Retina (tissue), 1 donor: ENCODE measurements at places on chromosomes 5 and 9.

DNA sequence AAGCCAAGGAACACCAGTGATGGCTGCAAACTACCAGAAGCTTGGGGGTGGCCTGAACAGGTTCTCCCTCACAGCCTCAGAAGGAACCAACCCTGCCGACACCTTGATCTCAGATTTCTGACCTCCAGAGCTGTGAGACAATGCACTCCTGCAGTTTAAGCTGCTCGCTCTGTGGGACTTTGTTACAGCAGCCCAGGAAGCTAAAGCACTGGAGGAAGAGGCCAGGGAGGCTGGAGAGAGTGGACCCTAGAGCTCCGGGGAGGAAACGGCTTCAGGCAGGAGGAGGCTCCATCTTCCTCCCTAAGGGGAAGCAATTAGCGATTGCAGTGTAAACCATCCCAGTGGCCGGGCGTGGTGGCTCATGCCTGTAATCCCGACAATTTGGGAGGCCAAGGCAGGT lies 25.1 kb downstream of the BARX1 start:
- DNase-seq: no peak

DNA sequence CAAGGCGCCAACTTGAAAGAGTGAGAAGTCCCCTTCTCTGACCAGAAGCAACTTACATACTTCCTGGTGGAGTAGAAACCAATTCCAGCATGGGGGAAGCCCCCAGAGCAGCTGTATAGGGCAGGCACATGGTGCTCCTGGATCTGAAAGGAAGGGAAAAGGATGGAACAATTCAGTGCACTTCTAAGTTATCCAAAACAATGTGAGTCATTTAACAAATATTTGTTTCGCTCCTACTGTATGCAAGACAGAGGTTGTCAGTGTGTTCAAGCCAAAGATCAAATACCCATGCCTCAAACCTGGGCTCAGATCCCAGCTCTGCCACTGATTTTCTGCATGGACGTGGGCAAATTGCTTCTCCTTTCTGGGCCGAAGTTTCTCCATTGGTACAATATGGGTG lies 67.1 kb downstream of the LHX2 start:
- DNase-seq: no peak

GRCh38 chr5:89991592-89991991 lies 418.0 kb downstream of the CETN3 start:
- no peak for DNase-seq

GRCh38 chr9:7174884-7175283 lies 417.1 kb downstream of the KDM4C start:
- DNase-seq: no peak

- no peak for DNase-seq
Measured at GRCh38 chr9:32550150-32550561, 2.0 kb upstream of the SMIM27 start.

GRCh38 chr5:151550146-151550545 lies 41.0 kb downstream of the FAT2 start:
- no peak for DNase-seq

- no peak for DNase-seq
Measured at GRCh38 chr5:64958757-64959391, 190.1 kb downstream of the CWC27 start.

DNA sequence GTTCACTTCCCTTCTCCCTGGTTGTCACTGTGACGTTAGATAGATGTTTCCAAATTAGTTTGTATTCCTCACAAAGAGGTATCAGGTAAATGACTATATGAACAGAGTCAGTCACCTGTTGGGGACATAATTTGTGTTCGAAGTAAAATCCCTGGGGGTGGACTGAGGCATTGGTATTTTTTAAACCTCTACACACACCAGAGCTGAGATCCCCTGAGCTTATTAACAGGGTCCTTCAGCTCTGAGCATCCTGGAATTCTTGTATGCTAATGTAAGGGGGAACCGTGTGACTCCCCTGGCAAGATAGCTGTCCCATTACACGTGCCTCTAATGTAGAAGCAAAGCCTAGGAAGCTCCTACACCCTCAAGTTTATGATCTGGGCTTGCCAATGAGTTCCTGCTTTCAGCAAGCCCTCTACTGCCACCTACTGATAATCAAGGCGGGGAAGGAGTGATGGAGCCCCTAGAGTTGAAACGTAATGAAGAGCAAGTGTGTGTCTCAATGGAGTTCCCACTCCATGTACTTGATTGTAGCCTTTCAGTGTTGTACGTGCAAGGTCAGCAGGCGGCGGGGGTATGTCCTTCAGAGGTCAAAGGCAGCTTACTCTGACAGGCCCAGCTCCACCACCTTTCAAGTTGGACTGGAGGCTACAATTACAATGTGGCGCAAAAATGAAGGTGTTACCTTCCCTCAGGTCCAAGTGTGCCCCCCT lies 14.4 kb downstream of the PRKACG start:
- peak; percentile 72 for DNase-seq

- no peak for DNase-seq
Measured at GRCh38 chr9:35042081-35042604, 30.3 kb downstream of the VCP start.

DNA sequence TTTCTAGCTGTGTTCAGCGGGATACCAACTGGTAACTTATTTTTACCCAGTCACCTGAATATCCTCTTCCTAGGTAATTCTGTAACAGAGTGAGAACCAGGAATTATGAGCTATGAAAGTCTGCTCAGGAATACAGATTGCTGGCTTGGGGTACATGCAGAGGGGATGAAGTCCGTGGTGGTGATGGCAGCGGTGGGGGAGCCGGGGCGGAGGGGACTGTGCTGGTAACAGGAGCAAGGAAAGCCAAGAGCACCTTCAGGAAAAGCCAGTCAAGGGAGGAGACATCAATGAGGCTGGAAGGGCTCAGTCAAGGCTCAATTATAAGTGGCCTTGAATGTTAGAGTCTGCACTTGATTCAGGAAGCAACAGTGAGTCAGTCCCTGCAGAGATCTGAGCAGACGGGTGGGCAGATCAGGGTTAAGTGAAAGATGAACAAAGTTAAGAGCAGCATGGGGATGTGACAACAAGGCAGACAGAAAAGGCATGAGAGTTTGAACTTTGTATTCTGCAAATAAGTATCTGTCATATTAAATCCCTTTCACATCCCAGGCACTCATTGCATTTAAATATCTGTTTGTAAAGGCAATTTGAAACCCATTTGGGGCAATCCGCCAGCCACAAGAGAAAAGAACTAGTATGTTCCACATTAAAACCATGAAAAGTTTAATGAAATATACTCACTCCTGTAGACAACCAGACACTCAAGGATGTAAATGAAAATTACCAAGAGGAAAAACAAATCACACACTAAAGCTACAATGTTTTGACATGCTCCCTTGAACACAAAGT lies 101.2 kb downstream of the TTC39B start:
- no peak for DNase-seq

DNA sequence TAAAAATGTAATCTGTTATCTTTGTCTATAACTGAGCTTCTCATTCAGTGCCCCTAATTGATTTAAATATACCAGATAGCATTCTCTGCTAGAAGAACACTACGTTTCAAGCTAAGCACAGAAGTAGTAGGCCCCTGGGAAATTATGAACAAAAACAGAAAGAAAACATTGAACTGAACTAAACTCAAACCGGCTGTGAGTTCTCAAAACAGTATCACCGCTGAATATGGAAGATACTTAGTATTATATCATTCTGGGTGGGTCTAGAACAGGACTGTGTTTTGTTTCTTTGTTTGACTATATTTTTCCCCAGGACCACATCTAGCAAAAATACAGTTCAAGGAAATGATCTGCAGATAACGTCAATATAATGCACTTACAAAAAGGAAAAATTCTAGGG lies 95.1 kb upstream of the HMHB1 start:
- no peak for DNase-seq

GRCh38 chr5:172455511-172456061 lies 1.3 kb upstream of the SH3PXD2B start:
- no peak for DNase-seq

GRCh38 chr5:172429201-172429940 lies 25.0 kb downstream of the SH3PXD2B start:
- DNase-seq: no peak

DNA sequence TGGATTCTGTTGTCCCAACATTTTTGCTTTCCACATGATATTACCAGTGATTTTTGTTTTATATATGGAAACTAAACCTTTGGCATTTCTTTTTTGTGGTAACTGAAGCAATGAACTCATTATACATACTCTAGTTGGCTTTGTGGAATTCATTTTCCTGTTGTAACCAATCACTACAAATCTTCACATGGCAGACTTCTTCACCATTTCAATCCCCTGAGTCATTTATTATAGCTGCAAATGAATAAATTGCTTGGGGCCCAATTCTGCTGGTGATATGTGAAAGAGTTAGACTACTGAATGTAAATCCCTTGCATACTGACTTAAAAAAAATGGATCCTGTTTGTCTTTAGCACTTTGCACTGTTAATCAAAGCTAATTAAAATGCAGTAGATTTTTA lies 1709.6 kb upstream of the WWC1 start:
- DNase-seq: no peak

GRCh38 chr5:31692561-31693221 lies 53.8 kb downstream of the PDZD2 start:
- no peak for DNase-seq

DNA sequence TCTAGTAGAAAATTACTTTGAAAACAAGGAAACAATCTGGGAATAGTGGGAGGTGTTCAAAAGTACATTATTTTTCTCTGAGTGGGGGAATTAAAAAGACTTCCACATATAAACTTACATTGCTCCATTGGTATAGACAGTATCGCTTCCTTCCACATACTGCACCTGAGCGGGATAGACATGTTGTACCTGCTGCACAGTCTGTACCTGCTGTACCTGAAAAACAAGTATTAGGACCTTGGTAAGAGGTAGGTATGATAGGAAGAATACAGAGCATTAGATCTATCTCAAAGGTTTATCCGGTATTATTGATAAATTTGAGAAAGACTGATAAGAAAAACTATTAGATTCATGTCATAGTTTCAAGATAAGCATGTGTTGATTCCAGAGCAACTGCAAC lies 179.3 kb downstream of the RFX3 start:
- DNase-seq: no peak

- no peak for DNase-seq
Measured at GRCh38 chr9:107438211-107439031, 51.1 kb downstream of the KLF4 start.

- no peak for DNase-seq
Measured at GRCh38 chr9:133127340-133127981, 6.4 kb upstream of the RALGDS start.

GRCh38 chr5:54234304-54234933 lies 76.0 kb downstream of the ARL15 start:
- DNase-seq: no peak

DNA sequence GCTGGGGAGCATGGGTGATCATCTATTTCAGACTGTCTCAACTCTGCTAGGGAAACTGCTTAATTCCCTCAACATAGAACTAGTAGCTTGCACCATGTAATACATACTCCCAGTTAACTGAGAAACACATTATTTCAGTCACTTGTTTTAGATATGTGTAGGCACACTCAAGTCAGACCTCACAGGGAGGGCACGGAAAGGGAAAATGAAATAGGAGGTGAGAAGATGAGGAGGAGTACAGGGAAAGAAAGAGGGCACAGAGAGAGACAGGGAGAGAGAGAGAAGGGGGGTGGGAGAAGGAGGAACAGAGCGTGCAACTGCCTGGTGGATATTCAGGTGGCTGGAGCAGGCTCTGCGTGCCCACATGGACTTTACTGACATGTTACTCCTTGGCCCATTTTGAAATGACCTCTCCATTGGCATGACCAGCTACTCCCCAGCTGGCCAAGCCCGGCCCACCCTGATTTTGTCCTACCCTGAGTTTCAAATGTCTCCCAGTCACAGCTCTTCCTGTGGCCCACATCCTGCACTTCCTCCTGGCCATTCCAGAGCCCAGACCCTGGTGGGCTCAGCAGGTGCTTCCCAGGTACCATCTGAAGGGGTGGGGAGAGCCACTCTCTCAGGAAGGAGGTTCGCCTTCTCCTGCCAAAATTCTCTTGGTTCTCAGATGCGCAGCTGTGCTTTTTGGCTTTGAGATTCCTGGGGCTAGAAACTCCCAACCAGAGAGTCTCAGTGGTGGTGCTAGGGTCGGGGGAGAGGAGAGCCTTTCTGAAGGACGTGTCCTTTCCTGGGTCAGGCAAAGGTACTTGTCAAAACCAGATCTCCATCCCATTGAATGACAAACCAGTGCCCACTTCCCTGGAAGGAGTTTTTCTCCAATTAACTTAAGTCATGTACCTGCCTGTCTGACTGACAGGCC lies 229.4 kb downstream of the FSTL4 start:
- no peak for DNase-seq

DNA sequence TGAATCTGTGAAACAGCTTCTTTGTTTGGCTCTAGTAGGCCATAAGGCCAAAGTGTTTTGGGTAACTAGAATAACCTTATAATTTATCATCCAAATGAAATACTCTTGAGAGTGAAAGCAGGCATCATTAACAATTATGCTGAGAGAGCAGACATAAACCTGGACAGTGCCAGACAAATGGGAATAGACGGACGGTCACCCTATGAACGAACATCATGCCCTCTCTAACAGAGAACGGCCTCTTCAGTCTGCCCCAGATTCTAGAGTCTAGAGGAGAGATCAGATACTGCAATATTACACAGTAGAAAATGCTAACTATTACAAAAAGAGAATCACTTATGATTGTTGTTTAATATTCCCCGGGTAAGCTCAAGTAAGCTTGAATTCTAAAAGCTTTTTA lies 68.5 kb downstream of the APBA1 start:
- no peak for DNase-seq

DNA sequence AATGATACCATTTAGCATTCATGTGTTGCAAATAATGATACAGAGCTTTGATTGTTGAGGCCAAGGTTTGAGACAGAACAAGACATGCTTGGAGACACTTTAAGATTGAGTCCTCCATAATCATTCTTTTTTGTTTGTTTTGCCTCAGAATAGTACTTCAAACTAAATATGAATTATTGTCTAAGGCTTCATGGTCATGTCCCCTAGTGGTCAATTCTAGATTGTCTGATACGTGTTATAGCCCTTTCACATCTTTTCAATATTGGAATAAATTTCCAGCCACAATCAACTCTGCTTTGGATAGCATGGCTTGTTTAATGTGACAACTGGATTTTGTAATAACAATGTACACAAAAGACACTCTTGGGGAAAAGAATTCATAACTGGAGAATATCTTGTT lies 64.2 kb downstream of the PRLR start:
- no peak for DNase-seq

DNA sequence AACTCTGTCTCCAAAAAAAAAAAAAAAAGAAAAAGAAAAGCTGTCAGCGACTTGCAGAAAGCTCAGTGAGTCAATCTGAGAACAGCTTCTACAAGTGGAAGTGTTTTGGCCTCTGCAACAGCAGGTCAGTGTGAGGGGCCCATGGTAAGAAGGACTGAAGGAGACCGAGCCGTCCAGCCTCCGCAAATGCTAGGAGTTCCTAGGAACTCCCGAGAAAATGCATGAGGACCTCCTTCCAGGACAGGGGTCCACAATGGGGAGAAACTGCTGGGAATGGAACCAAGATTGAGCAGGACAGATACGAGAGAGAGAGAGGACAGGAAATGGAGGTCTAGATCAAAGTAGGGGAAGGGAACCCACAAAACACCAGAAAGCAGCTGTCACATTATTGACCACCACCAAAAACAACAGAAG lies 180.5 kb downstream of the CRB2 start:
- DNase-seq: no peak

- DNase-seq: no peak
Measured at GRCh38 chr5:16570121-16570815, 46.5 kb downstream of the RETREG1 start.
